G401 (cell line): ENCODE measurements at places on chromosomes 7 and 10. TPM values are rescaled to one million over a fixed set of nuclear protein-coding genes. Genes with fewer than 3 reads are reported as not detected.
A peak's percentile ranks its signal among the peaks of the same experiment; 100 is the strongest.

THSD7A gene
- total RNA-seq, result not detected in 2 replicates

CDHR1 gene
- total RNA-seq, result not detected in 2 replicates

SPDYE8 gene
- not detected in 2 replicates for total RNA-seq

DNA sequence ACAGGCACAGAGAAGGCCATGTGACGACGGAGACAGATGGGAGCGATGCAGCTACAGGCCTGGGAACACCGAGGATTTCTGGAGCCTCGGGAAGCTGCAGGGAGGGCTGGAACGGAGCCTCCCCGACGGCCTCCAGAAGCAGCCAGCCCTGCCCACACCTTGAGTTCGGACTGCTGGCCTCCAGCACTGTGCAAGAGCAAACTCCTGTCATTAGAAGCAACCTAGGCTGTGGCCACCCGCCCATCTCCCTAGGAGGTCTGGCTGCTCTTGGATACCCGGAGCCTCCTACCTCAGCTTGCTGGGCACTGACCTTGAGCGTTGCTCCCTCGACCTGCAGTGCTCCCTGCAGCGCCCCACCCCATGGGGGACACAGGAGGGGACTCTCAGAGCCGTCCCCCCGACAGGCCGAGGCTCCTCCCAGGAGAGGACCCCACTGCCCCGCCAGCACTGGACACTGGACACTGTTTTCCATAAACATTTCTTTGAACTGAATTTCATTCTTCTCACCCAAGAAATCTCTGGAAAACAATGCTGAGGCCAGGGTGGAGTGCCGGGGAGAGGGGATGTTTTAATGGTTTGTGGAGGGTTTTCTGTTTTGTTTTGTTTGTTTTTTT lies 22.5 kb upstream of the TNRC18 start:
- peak; percentile 83 for DNase-seq

GRCh38 chr7:92631850-92632487 lies 41.8 kb upstream of the FAM133B start:
- DNase-seq, result no peak

GRCh38 chr10:100693821-100694220 lies 51.6 kb upstream of the PAX2 start:
- DNase-seq, result no peak

DNA sequence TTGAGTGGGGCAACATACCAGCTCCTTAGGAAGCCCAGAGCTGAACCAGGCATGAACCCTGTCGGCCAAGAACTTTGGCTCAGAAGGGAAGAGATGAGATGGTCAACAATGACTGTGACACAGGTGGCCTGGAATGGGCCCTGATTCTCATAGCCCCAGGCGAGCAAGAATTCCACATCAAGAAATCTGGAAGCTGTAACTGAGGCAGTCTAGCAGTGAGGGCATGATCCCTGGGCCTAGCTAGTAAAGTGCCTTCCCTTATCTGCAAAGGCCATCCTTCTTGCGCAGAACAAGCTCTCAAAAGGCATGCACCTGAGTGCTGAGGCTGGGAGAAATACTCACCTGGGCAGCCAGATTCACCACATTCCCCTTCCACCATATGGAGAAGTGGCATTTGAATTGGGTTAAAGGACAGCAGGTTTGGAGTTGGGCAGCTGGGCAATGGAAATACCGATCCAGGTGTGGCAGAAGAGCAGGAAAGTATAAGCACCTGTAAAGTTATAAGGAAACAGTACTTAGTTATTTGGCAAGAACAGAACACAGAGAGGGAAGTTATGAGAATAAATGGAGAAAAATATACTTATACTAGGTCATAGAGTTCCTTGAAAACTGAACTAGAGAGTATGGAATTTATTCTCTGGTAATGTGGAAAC lies 78.6 kb upstream of the CAPZA2 start:
- DNase-seq, result no peak
